ENCODE measurements at places on chromosomes 2 and 18.

DNA sequence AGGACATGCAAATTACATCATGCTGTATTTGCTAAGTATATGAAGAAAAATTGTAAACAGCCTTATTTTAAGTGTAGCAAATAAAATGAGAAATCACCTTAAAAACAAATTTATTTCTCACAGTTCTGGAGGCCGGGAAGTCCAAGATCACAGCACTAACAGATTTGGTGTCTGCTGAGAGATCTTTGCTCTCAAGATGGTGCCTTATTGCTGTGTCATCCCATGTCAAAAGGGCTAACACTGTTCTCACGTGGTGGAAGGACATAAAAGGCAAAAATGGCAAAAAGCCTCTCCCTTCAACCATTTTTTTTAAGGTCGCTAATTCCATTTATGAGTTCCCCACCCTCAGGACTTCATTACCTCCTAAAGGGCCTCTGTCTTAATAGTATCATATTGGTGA lies 12.1 kb downstream of the XRCC5 start:
- no peaks in the 10 kb centered on the region for H3K27me3 ChIP-seq
- H3K36me3 ChIP-seq = peaks cover 96% of the 10 kb centered on the region
- no peak overlapping the region for H3K4me3 ChIP-seq
- H3K4me1 ChIP-seq = no peaks in the 10 kb centered on the region
- no peak for DNase-seq
- no peak overlapping the region for H3K27ac ChIP-seq

GRCh38 chr18:42281124-42281523 lies 326.1 kb downstream of the PIK3C3 start:
- no peaks in the 10 kb centered on the region for H3K4me1 ChIP-seq
- no peak overlapping the region for H3K4me3 ChIP-seq
- no peaks in the 10 kb centered on the region for H3K27me3 ChIP-seq
- no peaks in the 10 kb centered on the region for H3K36me3 ChIP-seq

- H3K27ac ChIP-seq = no peak overlapping the region
- peaks cover 23% of the 10 kb centered on the region for H3K4me1 ChIP-seq
- no peaks in the 10 kb centered on the region for H3K27me3 ChIP-seq
- no peaks in the 10 kb centered on the region for H3K36me3 ChIP-seq
- H3K4me3 ChIP-seq = no peak overlapping the region
Measured at GRCh38 chr2:222751238-222751637, 79.8 kb downstream of the MOGAT1 start.

DNA sequence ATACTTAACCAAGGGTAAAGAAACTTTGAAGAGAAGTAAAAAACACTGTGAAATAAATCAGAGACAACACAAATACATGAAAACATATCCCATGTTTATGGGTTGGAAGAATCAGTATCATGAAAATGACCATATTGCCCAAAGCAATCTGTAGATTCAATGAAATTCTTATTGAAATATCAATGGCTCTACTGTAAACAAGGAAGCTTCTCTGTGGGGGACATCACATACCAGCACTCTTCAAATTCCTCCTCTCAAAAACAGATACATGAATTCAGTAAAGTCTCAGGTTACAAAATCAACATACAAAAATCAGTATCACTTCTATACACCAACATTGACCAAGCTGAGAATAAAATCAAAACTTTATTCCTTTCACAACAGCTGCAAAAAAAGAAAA lies 63.5 kb upstream of the CNTNAP5 start:
- no peaks in the 10 kb centered on the region for H3K4me1 ChIP-seq
- H3K4me3 ChIP-seq = no peak overlapping the region
- H3K27me3 ChIP-seq = no peaks in the 10 kb centered on the region
- DNase-seq = no peak
- H3K27ac ChIP-seq = no peak overlapping the region

DNA sequence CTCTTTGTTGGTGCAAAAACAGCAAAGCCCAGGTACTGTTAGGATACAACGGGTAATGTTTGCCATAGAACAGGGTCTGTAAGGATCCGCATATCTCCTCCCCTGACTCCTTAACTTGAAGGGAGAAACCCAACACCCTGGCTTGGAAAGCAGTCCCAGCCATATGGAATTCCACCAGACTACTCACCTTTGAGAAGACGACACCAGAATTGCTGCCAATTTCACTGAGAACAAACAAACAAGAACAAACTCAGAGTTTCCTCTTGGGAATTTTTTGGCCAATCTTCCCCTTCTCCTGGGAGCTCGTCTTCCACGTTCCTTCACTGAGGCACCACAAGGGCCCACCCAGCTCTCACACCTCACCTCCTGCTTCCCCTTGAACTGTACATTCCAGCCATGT lies 29.2 kb downstream of the CAPN14 start:
- no peak overlapping the region for H3K4me3 ChIP-seq
- H3K27me3 ChIP-seq = peaks cover 9% of the 10 kb centered on the region
- no peaks in the 10 kb centered on the region for H3K36me3 ChIP-seq
- H3K4me1 ChIP-seq = no peaks in the 10 kb centered on the region

GRCh38 chr2:177745531-177745930 lies 327.0 kb downstream of the PDE11A start:
- H3K36me3 ChIP-seq = no peaks in the 10 kb centered on the region
- no peaks in the 10 kb centered on the region for H3K27me3 ChIP-seq
- no peak overlapping the region for H3K27ac ChIP-seq
- DNase-seq = no peak

DNA sequence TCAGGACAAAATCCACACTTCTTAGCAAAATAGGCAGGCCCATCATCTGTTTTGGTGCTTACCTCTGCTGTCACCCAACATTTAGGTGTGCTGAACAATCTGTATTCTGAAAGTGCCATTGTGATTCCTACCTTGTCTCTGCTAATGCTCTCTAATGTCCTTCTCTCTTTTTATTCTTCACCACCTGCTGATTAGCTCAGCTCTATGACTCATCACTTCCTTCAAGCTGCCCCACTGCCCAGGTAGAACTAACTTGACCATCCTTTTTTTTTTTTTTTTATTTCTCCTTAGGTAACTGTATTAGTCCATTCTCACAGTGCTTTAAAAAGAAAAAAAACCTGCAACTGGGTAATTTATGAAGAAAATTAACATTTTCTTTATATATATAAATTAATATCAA lies 478.7 kb upstream of the POU3F3 start:
- H3K4me1 ChIP-seq = no peaks in the 10 kb centered on the region
- no peaks in the 10 kb centered on the region for H3K36me3 ChIP-seq
- no peak overlapping the region for H3K27ac ChIP-seq
- H3K4me3 ChIP-seq = no peak overlapping the region
- H3K27me3 ChIP-seq = no peaks in the 10 kb centered on the region

DNA sequence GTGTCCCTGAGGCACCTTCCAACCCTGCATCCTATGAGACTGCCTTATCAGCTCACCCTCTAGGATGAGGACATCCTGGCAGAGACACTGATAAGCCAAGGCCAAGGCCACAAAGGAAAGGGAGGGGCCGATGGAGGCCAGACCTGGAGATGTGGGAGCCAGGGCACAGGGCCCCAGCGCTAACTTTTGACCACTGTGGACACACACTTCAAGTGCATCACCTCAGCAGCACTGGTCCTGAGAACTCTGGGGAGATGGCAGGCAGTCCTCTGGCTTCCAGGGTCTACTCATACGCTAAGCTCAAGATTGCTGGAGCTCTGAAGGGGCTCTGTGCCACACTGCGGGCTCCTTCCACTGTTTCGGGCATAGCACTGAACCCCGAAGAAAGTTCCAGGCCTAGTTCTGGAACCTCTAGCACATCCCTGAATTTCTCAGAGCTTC lies 100.2 kb upstream of the ID2 start:
- H3K4me3 ChIP-seq = no peak overlapping the region
- no peaks in the 10 kb centered on the region for H3K36me3 ChIP-seq
- DNase-seq = no peak
- no peak overlapping the region for H3K27ac ChIP-seq
- no peaks in the 10 kb centered on the region for H3K27me3 ChIP-seq
- H3K4me1 ChIP-seq = peaks cover 27% of the 10 kb centered on the region

DNA sequence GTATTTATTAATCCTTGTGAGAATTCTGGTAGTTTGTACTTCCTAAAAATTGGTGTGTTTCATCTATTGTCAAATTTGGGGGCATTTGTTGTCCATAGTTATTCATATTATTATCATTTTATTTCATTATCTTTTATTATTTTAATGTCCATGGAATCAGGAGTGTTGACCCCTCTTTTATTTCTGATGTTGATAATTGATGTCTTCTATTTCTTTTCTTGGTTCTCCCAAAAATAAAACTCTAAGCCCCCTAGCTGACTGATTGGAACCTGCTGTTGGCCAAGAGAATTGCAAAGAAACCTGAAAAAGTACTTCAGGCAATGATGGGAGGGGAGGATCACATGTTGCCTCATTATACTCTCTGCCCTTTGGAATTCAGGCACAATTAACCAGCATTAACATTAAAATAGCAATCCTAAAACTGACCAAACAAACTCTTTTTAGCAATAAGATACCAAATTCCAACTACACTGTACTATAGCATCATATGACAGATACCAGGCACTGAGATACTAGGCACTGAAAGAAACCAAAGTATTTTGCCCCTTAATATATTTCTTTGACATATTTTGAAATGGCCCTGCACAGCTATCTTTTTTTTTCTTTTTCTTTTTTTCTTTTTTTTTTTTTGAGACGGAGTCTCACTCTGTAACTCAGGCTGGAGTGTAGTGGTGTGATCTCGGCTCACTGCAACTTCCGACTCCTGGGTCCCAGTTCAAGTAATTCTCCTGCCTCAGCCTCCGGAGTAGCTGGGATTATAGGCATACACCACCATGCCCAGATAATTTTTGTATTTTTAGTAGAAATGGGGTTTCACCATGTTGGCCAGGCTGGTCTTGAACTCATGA lies 1097.2 kb upstream of the CNTNAP5 start:
- H3K27me3 ChIP-seq = no peaks in the 10 kb centered on the region
- H3K36me3 ChIP-seq = no peaks in the 10 kb centered on the region
- H3K27ac ChIP-seq = no peak overlapping the region
- DNase-seq = no peak
- H3K4me1 ChIP-seq = no peaks in the 10 kb centered on the region
- no peak overlapping the region for H3K4me3 ChIP-seq

Measured in cardiac muscle cell (in vitro differentiated cells and primary cell).